ENCODE measurements at places on chromosomes 16 and 17. TPM values are rescaled to one million over a fixed set of nuclear protein-coding genes. Genes with fewer than 3 reads are reported as not detected.

ODF4 gene
- total RNA-seq: not detected

OR3A3 gene
- total RNA-seq: not detected

POLR2C gene
- 63.0 TPM for total RNA-seq

GPT2 gene
- total RNA-seq: 39.3 TPM

- peaks cover 3% of the 10 kb centered on the region for H3K36me3 ChIP-seq
- no peak overlapping the region for H3K27ac ChIP-seq
- no peak for DNase-seq
- H3K27me3 ChIP-seq: no peaks in the 10 kb centered on the region
Measured at GRCh38 chr17:64250233-64250835, 12.7 kb downstream of the TEX2 start.

- no peaks in the 10 kb centered on the region for H3K36me3 ChIP-seq
- peaks cover 2% of the 10 kb centered on the region for H3K4me1 ChIP-seq
- peaks cover 1% of the 10 kb centered on the region for H3K27me3 ChIP-seq
- DNase-seq: no peak
- H3K27ac ChIP-seq: no peak overlapping the region
- H3K4me3 ChIP-seq: no peak overlapping the region
Measured at GRCh38 chr17:14747603-14747950, 446.7 kb downstream of the HS3ST3B1 start.
